BE2C (cell line): ENCODE measurements at places on chromosomes 3 and 15.

- DNase-seq: no peak
Observed at GRCh38 chr3:192706272-192706671, 21.1 kb downstream of the FGF12 start.

DNA sequence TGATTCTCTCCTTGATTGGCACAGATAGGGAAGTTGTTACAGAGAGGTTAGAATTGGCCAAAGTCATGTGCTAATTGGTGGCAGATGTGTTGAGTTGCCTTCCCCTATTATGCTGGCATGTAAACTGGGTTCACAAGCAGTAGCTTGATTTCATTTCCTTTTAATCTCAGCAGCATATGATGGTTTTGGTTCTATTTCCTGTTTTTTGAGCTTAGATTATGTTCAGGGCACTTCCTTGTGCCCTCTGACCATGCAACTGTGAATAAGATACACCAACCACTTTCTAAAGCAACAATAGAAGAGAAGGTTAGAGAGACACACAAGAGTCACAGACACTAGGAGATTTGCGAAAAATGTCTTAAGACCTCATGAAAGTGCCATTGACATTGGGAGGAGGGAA, 16.5 kb downstream of the HPS3 start:
- no peak for DNase-seq

DNA sequence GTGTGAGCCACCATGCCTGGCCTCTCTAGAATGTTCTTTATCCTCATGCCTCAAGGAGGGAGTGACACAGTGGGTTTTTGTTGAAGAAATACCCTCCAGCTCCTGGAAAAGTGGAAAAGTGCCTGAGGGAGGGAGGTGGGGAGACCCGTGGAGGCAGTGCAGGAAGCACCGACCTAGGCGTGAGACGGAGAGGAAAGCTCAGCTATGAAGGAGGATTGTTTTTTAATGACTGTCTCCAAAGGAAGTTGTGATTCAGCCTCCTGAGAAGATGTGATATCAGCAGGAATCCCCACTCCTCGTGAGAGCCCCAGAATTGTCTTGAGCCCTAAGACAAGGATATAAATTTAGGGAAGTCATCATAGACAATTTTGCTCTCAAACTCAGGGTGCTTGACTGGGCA, 21.7 kb downstream of the RPLP1 start:
- DNase-seq: no peak

DNA sequence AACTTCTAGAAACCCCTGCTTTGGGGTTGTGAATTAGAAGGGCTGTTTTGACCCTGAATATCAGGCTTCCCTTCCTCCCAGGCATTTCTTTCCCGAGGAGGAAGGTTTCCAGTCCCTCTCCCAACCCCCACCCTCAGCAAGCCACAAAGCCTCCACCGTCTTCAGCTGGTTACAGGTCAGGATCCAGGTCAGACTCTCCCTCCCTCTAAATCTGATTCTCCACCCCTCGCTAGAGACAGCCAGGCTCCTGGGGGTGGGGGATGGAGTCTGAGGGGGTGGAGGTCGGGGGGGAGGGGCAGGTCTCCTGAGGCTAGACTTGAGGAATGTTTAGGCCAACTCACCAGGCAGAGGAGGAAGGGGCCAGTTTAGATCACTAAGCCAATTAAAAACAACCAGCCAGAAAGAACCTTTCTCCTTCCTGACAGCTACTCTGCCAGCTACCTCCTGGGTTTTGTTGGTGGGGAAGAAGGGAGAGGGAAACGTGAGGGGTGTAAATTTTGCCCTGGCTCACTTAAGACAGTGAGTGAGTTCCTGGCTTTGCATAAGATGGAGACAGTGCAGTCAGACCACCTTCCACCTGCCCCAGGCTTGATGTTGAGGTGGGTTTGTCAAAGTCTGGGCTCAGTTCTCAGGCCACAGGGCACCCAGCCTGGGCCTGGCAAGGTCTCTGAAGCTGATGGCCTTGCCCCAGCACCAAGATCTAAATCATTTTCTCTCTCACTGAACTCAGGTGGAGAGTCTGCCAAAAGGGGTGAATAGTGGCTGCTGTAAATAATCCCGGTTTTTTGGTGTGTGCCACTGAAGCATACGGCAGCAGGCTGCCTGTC, 19.5 kb downstream of the BMF start:
- DNase-seq: no peak
